Activated T-cell treated with anti-CD3 and anti-CD28 coated beads, Interleukin-2, amount 50 U/mL, for 72 hours (primary cell): ENCODE measurements at places on chromosomes 13 and 19.

DNA sequence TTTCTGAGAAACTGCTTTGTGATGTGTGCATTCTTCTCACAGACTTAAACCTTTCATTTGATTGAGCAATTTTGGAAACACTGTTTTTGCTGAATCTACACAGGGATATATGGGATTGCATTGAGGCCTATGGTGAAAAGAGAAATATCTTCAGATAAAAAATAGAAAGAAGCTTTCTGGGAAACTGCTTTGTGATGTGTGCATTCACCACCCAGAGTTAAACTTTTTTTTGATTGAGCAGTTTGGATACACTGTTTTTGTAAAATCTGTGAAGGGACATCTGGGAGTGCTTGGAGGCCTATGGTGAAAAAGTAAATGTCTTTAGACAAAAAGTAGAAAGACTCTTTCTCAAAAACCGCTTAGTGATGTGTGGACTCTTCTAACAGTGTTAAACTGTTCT is 1683.8 kb downstream of the UQCRFS1 start:
- no peak for DNase-seq

DNA sequence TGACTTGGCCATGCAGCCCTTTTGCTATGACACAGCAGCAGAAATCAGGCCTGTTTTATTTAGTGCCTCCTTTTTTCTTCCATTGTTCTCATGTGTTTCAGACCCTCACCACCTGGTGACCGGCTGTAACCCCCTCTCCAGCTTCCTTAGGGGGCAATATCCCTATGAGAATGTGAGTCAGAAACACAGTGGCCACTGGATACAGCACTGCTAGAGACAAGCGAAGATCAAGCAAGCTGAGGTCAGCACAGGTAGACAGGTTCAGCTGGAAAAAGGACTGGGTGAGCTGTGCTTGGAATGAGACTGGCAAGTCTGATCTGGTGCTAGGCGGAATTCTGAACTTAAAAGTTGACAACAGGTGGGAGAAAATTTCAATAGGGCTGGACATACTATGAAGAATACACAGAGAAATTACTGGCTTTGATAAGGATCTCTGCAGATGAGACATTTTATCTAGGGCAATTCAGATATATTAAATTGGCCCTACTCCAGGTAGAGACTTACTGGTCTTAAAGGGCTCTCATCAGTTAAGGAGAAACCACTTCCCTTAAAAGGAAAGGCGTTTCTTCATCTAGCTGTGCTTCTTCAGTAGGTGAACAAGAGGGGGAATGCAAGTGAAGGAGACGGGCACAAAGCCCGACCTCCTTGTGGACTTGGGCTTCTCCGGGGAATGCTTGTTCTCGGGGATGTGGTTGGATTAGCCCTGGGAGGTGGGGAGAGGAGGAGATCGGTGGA is 83.3 kb downstream of the ERCC5 start:
- DNase-seq = no peak

- DNase-seq = peak; percentile 65
Observed at GRCh38 chr19:58361900-58362271, 665 bp downstream of the ZNF497 start.

DNA sequence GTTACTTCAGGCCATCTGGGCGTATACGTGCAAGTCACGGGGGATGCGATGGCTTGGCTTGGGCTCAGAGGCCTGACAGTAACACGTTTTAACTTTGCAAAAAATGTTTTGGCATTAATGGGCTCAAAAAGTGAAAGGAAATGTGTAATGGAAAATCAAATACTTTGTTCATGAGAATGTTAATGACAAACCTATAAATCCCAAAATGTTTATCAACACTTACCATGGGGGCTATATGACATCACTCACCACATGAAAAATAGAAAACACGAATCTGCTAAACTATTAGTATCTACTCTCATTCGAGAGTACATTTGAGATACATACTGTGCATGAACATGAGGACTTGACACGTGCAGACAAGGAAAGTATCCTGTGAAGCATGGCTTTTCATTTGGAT is 91.7 kb downstream of the FAM216B start:
- DNase-seq = no peak

DNA sequence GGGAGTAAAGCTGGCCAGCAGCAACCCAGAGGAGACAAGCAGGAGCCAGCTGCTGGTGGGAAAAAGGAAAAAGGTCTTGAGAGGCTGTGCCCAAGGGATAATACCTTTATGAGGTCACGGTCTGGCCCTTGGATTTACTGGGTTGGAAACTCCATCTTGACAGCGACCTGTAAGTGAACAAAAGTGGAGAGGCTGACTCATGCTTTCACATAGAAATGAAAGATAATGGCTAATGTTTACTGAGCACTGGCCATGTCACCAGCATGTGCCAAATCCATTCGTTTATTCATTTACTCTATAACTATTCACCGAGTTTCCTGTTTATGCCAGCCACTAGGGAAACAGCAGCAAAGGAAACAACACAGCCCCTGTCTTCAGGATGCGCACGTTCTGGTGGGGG is 4.7 kb downstream of the VRK3 start:
- no peak for DNase-seq

DNA sequence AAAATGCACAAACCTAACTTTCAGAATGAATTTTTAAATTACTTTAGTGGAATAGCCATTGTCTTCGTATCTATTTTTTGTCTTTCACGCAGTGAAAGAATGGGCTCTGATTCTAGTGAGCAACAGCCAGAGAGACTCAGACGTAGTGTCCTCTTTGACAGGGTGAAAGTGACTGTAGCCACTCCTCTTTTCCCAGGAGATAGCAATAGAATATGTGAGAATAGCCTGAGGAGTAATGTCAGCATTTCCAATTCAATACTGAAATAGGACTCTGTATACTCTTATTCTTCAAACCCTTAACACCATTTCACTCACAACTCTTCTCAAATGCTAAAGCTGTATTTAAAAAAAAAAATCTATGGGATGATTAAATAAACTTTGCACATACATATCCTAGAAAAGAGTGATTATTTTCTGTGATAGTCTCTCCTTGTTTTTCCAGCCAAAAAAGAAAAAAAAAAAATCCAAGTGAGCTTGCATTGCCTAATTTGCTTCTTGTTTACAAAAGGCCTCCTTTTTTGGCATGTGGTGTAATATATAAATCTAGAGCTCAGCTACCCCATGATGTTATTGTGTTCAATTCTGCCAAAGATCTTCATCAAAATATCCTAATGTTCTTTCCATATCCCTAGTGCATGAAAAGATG is 626.1 kb upstream of the SLITRK6 start:
- DNase-seq = no peak

DNA sequence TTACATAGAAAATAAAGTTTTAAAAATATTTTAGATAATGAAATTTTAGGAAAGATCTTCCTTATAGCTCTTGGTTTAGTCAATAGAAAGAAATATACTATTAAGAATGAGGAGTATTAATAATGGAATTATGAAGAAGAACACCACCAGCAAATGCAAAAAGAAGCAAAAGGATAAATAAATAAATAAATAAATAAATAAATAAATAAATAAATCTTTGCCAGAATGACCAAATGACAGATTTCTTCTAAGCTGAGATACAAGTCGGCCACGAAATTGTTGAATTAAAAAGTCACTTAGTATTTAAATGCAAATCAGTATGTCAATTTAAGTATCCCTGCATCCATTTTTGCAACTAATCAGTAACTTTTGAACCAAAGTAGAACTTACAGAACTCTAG is 95.9 kb downstream of the DACH1 start:
- DNase-seq = no peak

DNA sequence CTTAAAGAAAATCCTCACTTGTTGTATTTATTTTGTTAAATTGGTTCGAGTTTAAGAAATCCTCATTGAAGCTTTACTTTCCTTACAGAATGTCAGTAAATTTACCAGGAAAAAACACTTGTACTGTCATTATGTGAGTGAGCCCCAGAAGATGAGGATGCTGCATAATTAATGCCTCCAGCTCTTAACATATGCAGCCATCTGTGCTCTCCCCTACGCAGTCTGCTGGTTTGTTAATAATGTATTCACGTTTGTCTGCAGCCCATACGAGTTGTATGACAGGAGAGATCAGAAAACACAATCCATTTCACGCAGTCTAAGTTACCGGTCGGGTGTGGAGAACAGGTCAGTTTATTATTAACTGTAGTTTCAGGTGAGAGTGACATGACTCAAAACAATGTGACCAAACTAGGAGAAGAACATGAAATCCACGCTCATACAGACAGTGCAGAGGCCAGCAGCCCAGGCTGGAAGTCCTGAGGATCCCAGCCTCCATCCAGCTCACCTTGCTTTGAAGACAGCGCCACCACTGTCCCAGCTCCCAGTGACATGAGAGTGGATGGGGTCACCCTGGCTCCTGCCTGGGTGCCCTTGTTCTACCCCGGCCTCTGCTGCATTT is 19.8 kb upstream of the ATP11A start:
- no peak for DNase-seq

- DNase-seq = no peak
Observed at GRCh38 chr19:14119146-14119545, 1.6 kb upstream of the PRKACA start.

GRCh38 chr13:78192716-78193115 is 274.1 kb upstream of the EDNRB start:
- DNase-seq = no peak

- DNase-seq = no peak
Observed at GRCh38 chr19:13718733-13719132, 45.6 kb upstream of the MRI1 start.

DNA sequence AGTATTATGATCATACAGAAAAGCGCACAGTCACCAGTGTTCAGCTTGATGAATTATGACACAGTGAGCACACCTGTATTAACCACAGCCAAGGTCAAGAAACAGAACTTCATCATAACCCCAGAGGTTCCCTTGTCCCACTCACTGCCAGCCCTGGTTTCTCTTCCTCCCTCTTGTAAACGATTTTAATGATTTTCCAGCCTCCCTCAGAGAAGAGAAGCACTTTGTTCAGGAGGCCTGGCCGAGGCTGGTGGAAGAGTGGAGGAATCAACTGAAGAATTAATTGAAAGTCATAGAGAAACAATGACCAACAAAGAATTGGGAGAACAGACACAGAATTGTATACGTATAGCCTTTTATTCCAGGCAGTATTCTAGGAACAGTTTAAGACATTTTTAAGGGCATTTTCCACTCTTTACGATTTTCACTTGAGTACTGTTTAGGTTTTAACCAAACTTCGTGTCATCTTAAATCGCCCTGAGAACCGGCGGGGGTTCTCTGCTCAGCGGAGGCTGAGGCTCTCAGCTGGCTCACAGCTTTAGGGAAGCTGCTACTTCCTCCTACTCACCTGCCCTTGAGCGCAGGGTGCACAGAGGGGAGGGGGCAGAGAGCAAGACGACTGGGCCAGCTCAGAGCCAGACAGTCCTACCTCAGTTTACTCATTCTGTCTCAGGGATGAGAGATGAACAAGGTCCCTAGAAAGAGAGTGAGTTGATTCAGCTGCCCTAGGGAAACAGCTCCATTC is 108.6 kb downstream of the AKAP11 start:
- DNase-seq = peak; percentile 15

DNA sequence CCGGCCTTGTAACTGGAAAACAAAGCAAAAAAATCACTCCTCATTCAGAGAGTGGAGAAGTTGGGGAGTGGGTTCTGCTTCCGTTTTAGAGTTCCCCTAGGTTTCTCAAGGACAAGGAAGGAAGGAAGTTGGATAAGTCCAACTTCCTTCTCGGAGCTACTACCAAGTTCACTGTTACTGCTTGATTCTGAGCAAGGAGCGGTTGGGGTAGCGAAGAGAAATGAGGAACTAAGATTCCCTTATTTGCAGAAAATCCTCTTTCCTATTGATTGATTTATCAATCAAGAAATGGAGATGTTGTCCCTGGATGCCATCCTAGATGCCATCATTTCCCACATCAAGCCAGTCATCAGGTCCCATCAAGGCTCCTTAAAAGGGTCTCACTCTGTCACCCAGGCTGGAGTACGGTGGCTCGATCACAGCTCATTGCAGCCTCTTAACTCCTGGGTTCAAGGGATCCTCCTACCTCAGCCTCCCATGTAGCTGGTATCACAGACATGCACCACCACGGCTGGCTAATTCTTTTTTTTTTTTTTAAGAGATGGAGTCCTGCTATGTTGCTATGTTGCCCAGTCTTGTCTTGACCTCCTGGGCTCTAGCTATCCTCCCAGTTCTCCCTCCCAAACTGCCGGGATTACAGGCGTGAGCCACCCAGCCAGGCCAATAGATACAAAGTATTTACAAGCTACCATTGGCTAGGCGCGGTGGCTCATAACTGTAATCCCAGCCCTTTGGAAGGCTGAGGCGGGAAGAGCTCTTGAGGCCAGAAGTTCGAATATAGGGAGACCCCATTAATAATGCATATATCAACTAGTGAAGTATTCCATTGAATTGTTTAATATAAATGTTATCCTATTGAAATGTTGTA is 809 bp upstream of the B9D2 start:
- no peak for DNase-seq

- peak; percentile 59 for DNase-seq
Observed at GRCh38 chr19:33280351-33280921, 21.9 kb downstream of the CEBPA start.

DNA sequence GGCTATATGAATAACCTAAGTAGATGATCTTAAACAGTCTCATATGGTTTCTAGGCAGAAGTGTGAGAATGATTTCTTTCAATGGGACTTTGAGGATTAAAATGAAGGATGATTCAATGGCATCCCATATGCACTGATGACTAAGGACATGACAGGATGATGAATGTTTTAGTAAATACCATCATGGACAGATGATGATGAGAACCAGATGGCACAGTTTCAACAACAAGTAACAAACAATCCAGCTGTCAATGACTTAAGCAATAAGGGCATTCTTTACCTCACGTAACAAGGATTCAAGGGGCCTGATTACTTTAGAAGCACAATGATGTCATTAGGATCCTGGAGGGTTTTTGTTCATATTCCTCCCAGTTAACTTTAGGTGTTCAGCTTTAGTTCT is 2678.4 kb downstream of the PCDH9 start:
- no peak for DNase-seq

GRCh38 chr13:24392972-24393371 is 83.6 kb downstream of the C1QTNF9 start:
- no peak for DNase-seq

GRCh38 chr13:114104655-114105520 is 27.5 kb downstream of the RASA3 start:
- DNase-seq = peak; percentile 1

DNA sequence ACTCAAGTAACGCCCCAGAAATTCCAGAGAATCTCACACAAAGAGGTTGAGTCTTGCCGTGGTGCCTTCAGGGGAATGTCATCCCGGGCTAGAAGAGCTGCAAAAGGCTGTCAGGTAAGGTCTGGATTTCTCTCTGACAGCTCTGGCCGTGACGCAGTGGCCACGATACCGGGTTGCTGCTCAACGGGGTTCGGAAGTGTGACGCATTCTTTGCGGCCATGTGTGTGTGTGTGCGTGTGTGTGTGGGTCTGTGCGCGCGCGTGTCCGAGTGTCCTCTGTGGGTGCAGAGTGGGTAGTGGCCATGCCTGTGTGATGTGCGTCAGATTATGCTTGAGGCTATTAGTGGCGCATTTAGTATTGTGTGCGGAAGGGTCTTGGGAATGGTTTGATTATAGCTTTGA is 306 bp downstream of the ZNF540 start:
- DNase-seq = peak; percentile 65
